ENCODE measurements at places on chromosomes 16 and 17.

GRCh38 chr17:47905221-47905733 lies 9.2 kb downstream of the SP2 start:
- peak; percentile 54 for DNase-seq

- DNase-seq, result no peak
Measured at GRCh38 chr17:69749911-69750310, 325.1 kb upstream of the KCNJ16 start.

DNA sequence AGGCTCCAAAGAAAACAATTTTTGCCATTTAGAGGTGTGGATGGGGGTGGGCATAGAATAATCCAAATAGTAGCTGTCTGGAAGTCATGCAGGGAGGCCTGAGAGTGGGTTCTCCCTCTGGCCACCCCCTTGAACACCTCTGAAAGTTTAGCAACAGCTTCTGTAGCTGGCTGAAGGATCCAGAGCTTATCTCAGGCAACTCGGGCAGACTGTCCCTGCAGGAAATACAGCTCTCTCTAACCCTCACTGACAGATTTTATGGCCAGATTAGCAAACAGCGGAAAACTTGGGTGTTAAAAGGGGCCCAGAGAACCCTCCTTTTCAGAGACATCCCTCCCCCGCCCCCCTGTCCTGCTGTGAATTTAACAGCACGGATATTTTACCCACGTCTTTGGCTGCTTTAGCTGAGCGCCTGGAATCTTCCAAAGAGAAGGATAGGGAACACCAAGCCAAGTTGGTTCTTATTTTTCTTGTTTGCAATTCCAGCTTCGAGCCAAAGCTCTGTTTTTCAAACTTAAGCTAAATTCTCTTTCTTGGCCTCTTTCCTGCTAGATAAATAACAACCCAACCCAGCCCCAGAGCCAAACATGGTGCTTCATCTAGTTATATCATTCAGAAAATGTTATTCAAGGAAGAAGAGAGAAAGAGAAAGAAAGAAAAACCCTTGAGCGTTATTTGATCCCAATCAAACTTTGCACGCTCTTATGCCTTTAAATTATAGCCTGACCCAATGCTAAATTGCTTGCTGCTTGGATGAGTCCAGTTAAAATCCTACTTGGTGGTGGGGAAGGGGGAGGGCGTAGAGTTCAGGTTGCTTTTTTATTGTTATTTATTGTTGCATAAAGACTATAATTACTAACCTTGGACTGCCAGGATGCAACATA lies 2.3 kb upstream of the HOXB2 start:
- DNase-seq, result no peak

- DNase-seq, result no peak
Measured at GRCh38 chr16:79019431-79019830, 581.1 kb downstream of the MAF start.

- DNase-seq, result no peak
Measured at GRCh38 chr16:81803332-81803731, 24.2 kb downstream of the PLCG2 start.

- no peak for DNase-seq
Measured at GRCh38 chr16:48321317-48322036, 63.7 kb downstream of the SIAH1 start.

- DNase-seq, result no peak
Measured at GRCh38 chr16:7914748-7915147, 582.1 kb downstream of the RBFOX1 start.

All from AG04449 (cell line).